Natural killer cell treated with Interleukin-12 subunit alpha and Interleukin-12 subunit beta and Interleukin-15 and Interleukin-18, amount 100 ng/mL, for 72 hours (primary cell): ENCODE measurements at places on chromosomes 12 and 14. TPM values are rescaled to one million over a fixed set of nuclear protein-coding genes. Genes with fewer than 3 reads are reported as not detected.

GRCh38 chr14:30271811-30272323, 287.1 kb upstream of the G2E3 start:
- no peaks in the 10 kb centered on the region for H3K27me3 ChIP-seq
- no peak for DNase-seq
- H3K27ac ChIP-seq, result no peak overlapping the region

RNASE7 gene
- not detected for total RNA-seq

KRT83 gene
- total RNA-seq, result not detected

PTPRB gene
- 0.52 TPM for total RNA-seq

FOXG1 gene
- total RNA-seq, result not detected
